ENCODE measurements at places on chromosomes 7 and 10. TPM values are rescaled to one million over a fixed set of nuclear protein-coding genes. Genes with fewer than 3 reads are reported as not detected.

Gene ODAD2
- total RNA-seq = 9.7 TPM

Gene CCL24
- not detected for total RNA-seq

Gene ZNF365
- total RNA-seq = 0.26 TPM

Gene HOXA10
- not detected for total RNA-seq

Gene MCMBP
- 63.4 TPM for total RNA-seq

Gene SNX10
- 19.5 TPM for total RNA-seq

Gene TUBAL3
- total RNA-seq = not detected

Gene COL13A1
- total RNA-seq = 1.3 TPM

Gene ZPBP
- total RNA-seq = not detected

Gene POLR2J2
- 2.6 TPM for total RNA-seq

Gene NEUROG3
- not detected for total RNA-seq

Gene CYP3A5
- not detected for total RNA-seq

Data from neural progenitor cell (in vitro differentiated cells).